Left forelimb (tissue), 1 donor: ENCODE measurements at places on chromosomes 1 and 21.

DNA sequence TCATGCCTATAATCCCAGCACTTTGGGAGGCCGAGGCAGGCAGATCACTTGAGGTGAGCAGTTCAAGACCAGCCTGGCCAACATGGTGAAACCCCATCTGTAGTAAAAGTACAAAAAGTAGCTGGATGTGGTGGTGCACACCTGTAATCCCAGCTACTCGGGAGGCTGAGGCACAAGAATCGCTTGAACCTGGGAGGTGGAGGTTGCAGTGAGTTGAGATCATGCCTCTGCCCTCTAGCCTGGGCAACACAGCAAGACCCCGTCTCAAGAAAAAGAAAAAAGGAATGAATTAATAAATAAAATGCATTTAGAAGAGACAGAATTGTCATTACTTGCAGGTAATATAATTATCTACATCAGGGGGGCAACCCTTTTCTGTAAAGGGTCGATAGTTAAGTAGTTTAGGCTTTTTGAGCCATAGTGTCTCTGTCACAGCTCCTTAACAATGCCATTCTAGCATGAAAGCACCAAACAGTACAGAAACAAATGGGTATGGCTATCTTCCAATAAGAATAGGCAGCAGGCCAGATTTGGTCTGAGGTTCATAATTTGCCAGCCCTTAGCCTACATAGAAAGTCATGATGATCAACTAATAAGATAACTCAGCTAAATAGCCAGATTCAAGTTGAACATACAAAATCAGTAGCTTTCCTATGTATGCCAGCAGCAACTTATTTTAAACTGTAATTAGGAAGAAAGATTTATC is 56.8 kb downstream of the RPRD2 start:
- no peak for DNase-seq

DNA sequence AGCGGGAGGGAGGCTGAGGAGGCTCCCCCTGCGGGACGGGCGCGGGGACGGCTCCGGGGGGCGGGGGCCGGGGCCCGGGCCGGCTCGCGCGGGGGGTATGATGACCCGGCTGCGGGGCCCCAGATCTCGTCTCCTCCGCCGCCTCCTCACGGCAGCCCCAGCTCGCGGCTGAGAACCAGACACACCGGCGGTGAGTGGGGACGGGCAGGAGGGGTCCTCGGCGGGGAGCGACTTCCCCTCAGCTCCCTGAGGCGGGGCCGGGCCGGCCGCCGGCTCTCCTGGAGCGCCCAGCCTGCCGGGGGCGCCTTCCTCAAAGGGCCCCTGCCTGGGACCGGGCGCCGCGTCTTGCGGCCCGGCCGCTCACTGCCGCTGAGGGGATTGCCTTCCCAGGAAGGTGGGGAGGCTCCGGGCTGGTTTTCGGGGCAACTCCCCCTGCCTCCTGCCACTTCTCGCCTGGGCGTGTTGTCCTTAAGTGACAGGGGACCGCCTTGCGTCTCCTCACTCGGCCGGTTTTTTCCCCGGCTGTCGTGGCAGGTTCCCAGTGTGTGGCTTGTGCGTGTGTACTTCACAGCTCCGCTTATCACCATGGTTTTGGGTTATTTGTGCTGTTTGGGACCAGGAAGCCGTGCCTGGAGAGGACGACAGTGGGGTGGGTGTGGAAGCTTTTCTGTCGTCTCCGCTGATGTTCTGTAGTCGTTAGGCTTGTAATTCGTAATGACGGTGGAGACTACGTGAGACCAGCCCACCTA is 800 bp downstream of the HIPK1 start:
- DNase-seq, result no peak

DNA sequence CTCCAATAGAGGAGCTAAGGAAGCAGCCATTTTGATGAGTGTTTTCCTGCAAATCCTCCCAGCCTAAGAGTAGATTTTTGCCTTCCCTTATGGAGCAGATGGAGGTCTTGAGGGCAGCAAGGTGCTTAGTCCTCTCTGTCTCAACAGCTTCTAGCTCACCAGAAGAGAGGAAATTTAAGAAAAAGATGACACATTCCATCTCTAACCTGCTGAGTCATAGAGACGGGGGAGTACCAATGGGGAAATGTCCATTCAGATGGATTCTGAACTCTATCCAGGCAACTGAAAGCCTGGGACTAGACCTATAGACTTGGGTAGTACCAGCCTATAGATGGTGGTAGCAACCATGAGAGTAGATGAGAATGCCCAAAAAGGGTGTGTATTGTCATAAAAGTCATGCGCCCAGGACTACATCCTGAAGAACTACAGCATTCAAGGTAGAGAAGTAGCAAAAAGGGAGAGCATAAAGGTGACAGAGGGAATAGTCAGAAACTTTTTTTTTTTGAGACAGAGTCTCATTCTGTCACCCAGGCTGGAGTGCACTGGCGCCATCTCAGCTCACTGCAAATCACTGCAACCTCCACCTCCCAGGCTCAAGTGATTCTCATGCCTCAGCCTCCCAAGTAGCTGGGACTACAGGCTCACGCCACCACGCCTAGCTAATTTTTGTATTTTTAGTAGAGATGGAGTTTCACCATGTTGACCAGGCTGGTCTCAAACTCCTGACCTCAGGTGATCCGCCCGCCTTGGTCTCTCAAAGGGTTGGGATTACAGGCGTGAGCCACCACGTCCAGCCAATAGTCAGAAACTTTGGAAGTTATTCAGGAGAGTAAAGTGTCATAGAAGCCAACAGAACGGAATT is 10.7 kb upstream of the ELOA start:
- no peak for DNase-seq

- no peak for DNase-seq
These were observed 39.5 kb downstream of the COQ8A start for GRCh38 chr1:226979517-226980121.

- no peak for DNase-seq
These were observed 72.2 kb upstream of the CDC42BPA start for GRCh38 chr1:227390525-227390924.

DNA sequence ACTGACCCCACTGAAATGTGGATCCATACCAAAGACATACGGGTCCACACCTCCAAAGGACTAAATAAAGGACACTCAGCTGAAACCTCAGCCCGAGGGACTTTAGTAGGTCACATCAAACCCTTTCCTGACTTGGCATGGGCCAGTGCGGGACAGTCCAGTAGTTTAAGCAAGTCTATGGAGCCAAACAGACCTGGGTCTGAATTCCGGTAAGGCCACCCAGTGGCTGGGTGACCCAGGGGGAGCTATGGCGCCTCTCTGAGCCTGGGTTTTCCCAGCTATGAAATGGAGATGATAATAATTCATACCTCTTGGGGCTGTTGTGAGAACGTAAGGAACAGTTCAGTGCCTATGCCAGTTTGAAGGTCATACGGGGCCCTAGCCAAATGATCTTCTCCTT is 36.2 kb upstream of the ZBTB40 start:
- no peak for DNase-seq

DNA sequence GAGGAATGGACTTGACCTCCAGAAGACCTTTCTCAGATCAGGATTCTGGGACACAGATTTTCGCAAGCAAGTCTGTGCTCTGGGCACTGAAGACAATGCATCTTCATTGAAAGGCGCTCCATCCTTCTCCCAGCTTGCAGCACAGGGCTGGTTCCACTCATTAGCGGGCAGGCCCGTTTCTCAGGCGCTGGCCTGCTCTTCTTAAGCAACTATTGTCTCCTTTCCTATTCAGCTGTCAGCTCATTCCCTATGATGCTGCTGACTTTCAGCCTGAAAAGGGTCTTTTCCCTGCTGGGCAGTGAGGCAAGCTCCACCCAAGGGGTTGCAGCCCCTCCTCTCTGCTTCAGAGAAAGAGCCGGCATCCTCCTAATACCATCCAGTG is 91.9 kb upstream of the PLXNA2 start:
- no peak for DNase-seq

DNA sequence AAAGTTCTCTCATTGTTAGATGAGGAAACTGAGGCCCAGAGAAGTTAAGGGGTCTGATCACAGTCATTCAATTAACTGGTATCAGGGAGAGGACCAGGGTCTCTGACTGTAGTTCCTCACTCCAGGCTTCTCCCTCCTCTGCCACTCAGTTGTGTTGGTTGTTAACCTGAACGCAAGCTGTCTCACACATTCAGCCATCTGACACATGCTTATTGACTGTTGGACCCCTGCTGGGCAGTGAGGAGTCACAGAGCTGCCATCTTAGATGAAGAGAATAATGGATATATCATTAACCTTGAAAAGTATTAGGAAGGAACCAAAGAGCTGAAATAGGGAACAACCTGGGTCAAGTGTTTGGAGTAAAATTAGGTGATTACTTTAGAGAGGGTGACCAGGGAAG is 194.8 kb downstream of the ZZZ3 start:
- DNase-seq, result no peak

DNA sequence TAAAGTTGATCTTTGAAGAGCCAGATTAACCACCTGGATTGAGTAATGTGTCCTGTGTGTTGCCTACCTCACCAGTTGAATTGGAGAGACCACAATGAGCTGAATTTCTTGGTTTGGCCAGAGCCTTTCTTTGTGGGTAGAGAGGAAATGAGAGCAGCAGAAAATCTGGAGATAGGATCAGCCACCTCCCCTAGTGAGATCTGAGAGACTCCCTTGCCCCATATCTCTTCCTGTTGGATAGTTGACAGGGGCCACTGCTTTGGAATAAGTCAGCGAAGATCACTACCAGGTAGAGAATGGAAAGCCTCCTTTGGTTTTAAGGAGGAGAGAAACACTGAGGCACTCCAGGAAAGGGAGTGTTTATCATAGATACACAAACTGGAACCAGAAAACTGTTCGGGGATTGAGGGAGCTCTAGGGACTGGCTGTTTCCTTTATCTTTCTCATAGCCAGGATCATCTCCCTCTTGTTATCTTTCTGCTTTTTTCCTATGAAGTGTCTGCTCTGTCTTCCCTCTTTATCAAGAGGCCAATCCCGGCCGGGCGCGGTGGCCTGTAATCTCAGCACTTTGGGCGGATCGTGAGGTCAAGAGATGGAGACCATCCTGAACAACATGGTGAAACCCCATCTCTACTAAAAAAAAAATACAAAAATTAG is 21.3 kb upstream of the ZNF326 start:
- DNase-seq, result no peak

DNA sequence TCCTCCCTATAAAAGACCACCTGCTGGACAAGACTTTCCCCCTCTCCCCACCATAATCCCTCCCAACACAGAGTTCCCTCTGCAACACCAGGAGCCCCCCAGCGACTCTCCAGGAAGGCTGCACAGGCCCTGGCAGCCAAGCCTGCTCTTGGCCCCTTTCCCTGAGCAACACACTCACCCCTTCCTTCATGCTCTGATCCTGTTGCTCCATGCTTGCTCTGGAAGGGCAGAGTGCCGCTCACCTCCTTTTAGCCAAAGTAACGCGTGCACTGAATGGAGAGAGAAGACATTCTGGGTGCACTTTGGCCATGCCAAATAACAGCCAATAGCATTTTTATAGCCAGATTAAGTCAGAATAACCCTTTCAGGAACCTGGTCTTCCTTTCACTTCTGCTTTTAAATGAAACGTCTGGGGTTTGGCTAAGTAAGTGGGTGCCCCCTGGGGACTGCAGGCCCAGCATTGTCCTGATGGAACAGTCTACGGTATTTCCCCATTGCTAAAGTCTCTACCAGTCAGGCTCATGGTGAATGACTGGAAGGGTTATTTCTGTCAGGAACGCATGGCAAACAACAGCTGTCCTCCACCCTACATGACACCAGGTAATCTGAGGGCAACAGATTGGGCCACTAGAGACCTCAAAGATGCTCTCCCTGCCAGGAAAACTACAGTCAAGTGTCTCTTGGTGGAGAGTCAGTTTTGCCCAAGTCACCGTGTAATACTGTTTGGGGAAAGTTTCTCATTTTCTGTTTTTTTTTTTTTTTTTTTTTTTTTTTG is at the start of gene SLC2A5:
TSS of gene SLC2A5 (minus strand) at position 310 of the 775 bp plus-strand sequence. CDS start at position 211, 99 bp downstream.
- DNase-seq, result no peak

DNA sequence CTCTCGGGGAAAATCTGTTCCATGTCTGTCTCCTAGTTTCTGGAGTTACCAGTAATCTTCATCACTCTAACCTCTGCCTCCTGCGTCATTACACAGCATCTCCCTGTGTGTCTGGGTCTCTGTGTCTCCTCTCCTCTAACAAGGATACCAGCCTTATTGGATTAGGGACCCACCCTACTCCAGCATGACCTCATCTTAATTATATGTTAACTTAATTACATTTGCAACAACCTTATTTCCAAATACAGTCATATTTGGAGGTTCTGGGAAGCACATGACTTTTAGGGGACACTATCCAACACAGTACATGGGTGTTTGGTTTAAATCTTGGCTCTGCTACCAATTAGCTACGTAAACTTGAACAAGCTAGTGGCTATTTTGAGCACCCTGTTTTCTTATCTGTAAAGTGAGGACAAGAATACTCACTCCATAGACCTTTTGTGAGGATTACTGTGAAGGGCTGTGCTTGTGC is 83.9 kb upstream of the SGIP1 start:
- DNase-seq, result no peak

GRCh38 chr21:22132358-22133071 is 1134.3 kb downstream of the NCAM2 start:
- no peak for DNase-seq

DNA sequence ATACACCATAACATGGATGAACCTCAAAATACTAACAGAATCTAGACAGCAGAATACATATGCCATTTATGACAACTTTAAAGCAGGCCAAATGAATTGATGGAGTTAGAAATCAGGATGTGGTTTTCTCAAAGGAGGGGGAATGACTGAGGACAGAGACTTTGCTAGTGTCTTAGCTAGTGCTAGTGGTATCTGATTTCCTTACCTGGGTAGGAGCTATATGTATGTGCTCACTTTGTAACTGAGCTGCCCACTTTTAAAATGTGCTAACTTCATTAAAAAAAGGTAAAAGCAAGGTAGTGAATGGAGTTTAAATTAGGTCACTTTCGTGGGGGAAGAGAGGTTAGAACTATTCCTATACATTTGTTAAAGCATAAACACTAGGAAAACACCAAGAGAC is 2.6 kb downstream of the GTF2B start:
- DNase-seq, result no peak

DNA sequence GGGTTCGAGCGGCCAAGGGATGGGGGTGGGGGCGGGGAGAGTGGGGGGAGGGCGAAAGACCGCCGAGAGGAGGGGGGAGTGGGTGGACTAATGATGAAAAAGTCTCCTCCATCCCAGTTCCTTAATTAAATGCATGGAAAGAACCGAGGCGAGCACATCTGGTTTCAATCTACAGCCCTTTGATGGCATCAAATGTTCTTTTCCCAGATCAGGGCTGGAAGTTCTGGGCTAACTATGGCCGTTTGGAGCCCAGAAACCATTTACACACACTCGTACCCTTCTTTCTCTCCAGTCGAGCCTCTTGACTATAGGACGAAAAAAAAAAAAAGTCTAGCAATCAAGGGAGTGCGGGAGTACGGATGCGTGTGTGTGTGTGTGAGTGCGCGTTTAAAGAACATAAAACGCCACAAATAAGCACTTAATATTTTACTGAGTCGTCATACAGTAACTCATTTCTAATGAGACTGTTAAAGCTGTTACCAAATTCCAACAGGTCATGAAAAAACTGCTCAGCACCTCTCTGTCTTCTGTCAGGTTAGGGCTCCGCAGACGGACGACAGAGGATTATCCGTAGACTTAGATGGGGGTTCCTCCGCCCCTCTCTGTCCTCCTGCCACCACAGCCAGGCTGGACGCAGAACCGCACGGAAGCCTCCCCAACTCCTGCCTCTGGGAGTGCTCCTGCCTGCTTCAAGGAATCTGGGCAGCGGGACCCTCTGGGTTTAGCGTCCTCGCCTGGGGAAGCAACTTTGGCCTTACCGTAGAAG is 2.1 kb upstream of the PRRX1 start:
- DNase-seq, result peak; percentile 79
